ENCODE measurements at places on chromosomes 4 and X.
A peak's percentile ranks its signal among the peaks of the same experiment; 100 is the strongest.

GRCh38 chr4:89006307-89006706 lies 50.7 kb downstream of the FAM13A start:
- no peak for DNase-seq

GRCh38 chr4:102103368-102103767 lies 241.9 kb downstream of the SLC39A8 start:
- DNase-seq, result no peak

DNA sequence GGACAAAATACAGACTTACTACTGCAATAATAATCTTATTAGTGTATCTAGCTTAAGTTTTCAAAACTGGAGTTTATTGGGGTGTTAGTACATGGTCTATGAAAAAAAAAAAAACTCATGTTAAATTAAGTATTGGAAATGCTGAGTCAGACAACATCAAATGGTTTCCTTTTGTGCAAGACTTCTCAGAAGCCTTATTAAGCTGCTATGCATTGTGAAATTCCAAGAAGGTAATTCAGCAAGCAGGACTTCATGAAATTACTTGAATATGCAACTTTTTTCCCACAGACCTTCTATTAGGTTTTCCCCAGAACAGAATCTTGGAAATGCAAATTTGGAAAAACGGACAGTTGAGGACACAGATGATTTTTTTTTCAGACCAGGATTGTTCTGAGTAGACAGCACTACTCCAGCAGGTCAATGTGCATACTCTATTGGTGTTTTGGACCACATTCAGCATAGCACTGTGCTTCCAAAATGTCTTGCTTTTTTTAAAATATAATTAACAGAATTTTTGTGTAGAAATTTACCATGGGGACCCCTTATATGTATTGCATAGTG lies 568.8 kb upstream of the TENM3 start:
- DNase-seq, result no peak

DNA sequence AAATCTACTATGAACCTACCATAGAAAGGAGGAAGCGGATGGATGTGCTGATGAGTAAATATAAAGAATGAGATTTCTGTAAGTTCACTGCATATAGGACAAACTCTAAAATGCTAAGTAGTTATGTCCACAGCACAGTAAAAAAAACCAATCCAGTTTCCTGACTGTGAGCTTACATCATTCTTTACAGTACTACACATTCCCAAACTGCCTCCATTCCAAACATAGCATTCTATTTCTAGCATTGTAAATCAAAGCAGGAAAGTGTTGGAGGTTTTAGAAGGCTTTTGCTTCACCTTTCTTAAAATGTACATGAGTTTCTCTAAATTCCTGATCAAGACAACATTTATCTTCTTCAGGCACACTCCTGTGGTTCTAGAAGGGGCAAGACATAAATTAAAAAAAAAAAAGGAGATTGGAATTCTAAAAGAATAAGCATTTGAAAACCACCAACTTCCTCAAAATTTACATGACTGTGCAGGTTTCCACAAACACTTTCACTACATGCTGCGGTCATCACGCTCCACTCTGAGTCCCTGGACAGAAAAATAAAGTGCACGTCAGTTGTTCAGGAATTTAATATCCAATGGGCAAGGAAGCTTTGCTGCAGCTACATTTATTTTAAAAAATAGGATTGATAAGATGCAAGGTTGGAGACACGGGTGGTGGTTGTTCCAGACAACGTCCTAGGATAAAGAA lies 297.6 kb upstream of the STS start:
- DNase-seq, result no peak

DNA sequence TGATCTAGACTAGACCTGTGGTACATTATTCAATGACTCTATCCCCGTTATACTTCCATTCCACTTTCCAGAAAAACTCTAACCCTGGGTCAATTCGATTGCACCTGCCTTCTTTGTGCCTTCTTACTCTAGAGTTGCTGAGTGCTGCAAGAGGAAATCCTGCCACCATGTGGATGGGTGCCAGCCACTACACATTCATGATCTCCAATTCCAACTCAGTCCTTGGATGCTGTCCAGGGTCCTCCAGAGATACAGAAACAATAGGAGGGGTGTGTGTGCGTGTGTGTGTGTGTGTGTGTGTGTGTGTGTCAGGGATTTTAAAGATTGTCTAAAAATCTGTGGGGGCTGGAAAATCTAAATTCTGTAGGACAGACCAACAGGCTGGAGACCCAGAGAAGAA lies 42.9 kb upstream of the INTS6L start:
- peak; percentile 46 for DNase-seq

DNA sequence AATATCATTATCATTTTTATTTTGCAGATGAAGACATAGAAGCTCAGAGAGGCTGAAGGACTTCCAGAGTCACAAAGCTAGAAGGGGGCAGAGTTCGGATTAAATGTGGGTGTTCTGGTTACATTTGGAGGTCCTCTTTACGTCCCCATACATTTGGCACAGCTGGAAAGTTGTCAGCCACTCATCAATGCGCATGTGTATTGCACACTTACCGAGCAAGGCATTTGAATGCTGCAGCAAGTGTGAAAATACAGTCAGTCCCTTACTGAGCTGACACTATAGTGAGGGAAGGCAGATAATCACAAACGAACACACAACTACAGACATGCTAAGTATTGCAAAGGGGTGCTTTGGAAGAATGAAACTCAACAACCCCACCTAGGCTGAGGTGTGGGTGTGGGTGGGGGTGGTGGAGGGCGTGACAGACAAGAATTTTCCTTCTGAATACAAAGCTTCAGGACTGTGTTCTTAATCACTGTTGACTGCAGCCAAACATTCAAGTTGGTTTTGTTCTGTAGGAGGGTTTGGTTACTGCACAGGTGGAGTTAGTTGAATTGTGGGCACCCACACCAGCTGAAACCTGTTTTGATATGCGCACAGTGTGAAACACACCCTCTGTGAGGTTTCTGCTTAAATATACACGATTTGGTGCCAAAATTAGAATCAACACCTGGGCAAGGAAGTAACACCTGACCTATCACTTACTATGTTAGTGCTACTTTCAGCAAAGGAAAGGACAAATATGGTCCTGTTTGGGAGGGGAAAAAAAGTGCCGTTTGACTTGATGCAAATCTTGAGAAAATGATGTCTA lies 72.4 kb downstream of the COQ2 start:
- no peak for DNase-seq

Measured in HL-60 (cell line).